HepG2 (cell line): ENCODE measurements at places on chromosomes 5 and 9. TPM values are rescaled to one million over a fixed set of nuclear protein-coding genes. Genes with fewer than 3 reads are reported as not detected.

Gene ZNF622
- 44.7 and 50.2 TPM in 2 replicates for total RNA-seq

Gene NFX1
- 27.5 and 29.6 TPM in 2 replicates for total RNA-seq

Gene NEUROG1
- not detected in 2 replicates for total RNA-seq

Gene CARD6
- 1.4 TPM in 2 replicates for total RNA-seq

Gene KIAA0825
- 0.51 and 0.77 TPM in 2 replicates for total RNA-seq
